Posterior vena cava (tissue), 2 donors: ENCODE measurements at places on chromosomes 1 and 21. TPM values are rescaled to one million over a fixed set of nuclear protein-coding genes. Genes with fewer than 3 reads are reported as not detected.

- DNase-seq = no peak
Measured at GRCh38 chr1:233505130-233505529, 108.8 kb upstream of the KCNK1 start.

The KRTAP11-1 gene
- not detected for total RNA-seq

- no peak for DNase-seq
Measured at GRCh38 chr21:29125191-29125590, 5.3 kb upstream of the MAP3K7CL start.

GRCh38 chr21:44916965-44917364 is 3.7 kb downstream of the ITGB2 start:
- DNase-seq = no peak

DNA sequence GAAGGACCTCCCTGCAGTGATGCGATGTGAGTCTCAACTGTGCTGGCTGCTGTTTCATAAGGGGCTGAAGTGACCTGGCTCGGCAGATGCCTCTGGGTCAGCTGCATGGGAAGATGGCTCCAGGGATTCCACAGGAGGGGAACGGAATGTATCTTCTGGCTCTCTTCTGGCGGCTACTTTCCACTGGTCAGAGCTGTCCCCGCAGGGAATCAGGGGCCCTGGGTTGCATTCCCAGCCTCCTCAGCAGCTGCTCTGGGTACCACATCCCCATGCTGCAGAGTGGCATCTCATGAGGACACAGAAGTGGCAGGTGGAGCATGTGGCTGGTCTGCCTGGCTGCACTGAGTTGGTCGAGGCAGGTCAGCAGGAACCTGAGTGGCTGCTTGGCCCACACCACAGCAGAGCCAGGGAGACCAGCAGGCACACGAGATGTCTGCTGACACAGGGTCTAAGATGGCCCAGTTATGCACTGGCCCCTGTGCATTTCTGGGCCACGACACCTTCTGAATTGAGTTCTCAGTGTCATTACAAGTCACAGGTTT is 42.8 kb downstream of the POFUT2 start:
- no peak for DNase-seq

The FBXO2 gene
- 1.9 TPM for total RNA-seq

GRCh38 chr1:185388346-185388745 is 71.3 kb upstream of the IVNS1ABP start:
- no peak for DNase-seq

- DNase-seq = no peak
Measured at GRCh38 chr1:29581256-29581655, 344.9 kb downstream of the PTPRU start.
